ENCODE measurements at places on chromosomes 12 and 14.
A peak's percentile ranks its signal among the peaks of the same experiment; 100 is the strongest.

DNA sequence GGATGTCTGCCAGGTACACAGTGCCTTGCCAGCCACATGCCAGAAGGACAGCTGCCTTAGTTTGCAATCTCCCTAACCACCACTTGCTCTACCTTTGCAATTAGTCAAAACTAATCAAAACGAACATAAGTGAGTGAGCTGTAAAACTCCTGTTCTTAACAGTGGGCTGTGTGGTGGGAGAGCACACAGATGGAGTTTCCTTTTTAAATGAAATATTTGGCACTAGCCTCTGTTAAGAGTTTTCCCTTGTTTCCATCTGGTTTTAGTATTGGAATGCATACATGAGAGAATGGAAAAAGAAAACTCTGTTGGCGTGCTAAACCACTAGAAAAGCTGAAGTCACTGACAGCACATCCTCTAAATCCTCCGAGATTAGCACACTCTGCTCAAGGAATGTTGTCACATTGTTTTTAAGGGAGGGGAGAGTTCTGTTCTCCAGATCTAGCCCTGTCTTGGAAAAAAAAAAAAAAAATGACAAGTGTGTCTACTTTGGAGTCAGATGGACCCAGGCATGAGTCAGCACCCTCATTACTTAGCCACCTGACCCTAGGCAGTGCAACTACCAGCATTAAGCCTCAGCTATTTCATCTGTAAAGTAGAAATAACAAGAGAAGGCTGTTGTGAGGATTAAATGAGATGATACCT, 83.9 kb downstream of the STXBP6 start:
- DNase-seq, result peak; percentile 52

DNA sequence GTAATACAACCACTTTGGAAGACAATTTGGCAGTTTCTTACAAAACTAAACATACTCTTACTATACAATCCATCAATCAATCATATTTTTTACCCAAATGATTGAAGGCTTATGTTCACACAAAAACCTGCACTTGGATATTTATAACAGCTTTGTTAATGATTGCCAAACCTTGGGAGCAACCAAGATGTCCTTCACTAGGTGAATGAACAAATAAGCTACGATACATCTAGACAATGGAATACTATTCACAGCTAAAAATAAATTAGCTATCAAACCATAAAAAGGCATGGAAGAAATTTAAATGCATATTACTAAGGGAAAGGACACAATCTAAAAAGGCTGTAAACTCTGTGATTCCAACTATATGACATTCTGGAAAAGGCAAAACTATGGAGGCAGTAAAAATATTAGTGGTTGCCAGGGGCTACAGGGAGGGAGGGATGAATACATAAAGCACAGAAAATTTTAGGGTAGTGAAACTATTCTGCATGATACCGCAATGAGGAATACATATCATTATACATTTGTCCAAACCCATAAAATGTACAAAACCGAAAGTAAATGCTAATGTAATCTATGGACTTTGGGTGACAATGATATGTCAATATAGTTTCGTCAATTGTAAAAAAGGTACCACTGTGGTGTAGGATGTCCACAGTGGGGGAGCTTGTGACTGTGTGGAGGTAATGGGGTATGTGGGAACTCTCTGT, 70.5 kb downstream of the GPR65 start:
- no peak for DNase-seq

DNA sequence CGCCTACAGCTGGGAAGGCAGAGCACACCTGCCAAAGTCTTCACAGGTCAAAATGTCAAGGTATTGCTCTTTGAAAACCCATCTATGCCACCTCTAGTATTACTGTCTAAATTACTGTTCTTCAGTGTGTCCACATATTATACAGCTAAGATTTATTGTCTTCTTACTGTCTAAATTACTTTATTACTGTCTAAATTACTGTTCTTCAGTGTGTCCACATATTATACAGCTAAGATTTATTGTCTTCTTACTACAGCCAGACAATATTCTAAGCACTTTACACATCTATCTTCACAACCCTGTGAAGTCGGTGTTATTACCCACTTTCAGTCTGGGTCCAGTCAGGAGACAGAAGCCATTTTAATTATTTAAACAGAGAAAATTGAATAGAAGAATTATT, 173.9 kb downstream of the MYRFL start:
- no peak for DNase-seq

GRCh38 chr12:28866715-28867503, 282.2 kb upstream of the FAR2 start:
- DNase-seq, result peak; percentile 25

- DNase-seq, result no peak
These were observed 37.4 kb downstream of the HSPB8 start for GRCh38 chr12:119216084-119216483.
